Fibroblast of lung (primary cell): ENCODE measurements at places on chromosomes 5 and 9. TPM values are rescaled to one million over a fixed set of nuclear protein-coding genes. Genes with fewer than 3 reads are reported as not detected.

GRCh38 chr5:141524604-141525597, 36.0 kb downstream of the PCDHGC5 start:
- peak overlapping the region; percentile 89 for H3K27ac ChIP-seq
- no peak overlapping the region for H3K4me3 ChIP-seq
- H3K36me3 ChIP-seq: peaks cover 4% of the 10 kb centered on the region
- DNase-seq: peak; percentile 93

DNA sequence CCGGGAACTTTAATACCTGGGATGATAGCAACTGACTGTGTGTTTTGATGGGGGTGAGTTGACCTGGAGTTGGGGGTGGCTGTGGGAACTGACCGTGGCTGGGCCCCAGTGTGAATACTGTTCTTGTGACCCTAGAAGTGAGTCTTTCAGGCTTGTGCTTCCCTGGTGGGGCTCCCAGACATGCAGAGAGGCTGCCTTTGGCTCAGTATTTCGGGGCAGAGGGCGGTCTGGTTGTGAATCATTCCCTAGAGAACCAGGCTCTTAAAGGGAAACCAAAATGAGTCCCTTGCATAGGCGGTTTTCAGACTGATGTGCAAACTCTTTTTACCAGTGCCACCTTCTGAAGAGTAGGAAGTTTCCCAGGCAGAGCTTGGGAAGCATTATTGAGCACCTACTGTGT, 132.1 kb downstream of the MACROH2A1 start:
- no peaks in the 10 kb centered on the region for H3K36me3 ChIP-seq
- H3K4me3 ChIP-seq: no peak overlapping the region
- no peak overlapping the region for H3K27ac ChIP-seq
- no peaks in the 10 kb centered on the region for H3K27me3 ChIP-seq
- H3K4me1 ChIP-seq: peaks cover 28% of the 10 kb centered on the region

GRCh38 chr5:138243794-138244193, 30.6 kb downstream of the GFRA3 start:
- H3K36me3 ChIP-seq: no peaks in the 10 kb centered on the region
- no peaks in the 10 kb centered on the region for H3K4me1 ChIP-seq
- no peak overlapping the region for H3K27ac ChIP-seq

DNA sequence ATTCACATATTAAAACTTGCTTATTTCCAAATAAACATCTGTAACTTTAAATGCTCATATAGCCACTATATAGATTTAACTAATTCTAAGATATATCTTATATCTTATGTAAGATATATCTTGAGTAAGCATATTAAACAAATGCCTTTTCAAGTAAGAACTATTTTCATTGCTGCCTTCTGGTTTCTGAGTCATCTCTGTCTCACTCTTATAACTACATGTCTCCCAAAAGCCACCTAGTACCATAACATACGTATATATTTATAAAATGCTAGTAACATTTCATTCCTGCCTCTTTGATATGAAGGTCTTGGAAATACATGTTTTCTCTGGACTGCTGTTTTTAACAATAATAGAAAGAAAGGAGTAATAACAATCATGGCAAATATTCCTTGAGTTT, 429.5 kb downstream of the DTWD2 start:
- H3K36me3 ChIP-seq: no peaks in the 10 kb centered on the region
- H3K27ac ChIP-seq: no peak overlapping the region
- peak; percentile 6 for DNase-seq
- no peaks in the 10 kb centered on the region for H3K4me1 ChIP-seq
- H3K27me3 ChIP-seq: no peaks in the 10 kb centered on the region

SLC25A2 gene
- total RNA-seq: 0.66 TPM in 1 of 2 replicates, not detected in the other

REEP5 gene
- 54.7 and 56.8 TPM in 2 replicates for total RNA-seq
